Activated CD8-positive, alpha-beta memory T cell treated with anti-CD3 and anti-CD28 coated beads, Interleukin-2, amount 10 ng/mL, durations not matched to agents 7 days and 5 days (primary cell): ENCODE measurements at places on chromosomes 2 and 18.

- DNase-seq: no peak
These were observed 75.0 kb downstream of the CERS6 start for GRCh38 chr2:168530982-168531622.

GRCh38 chr18:2905854-2906703 lies 59.3 kb downstream of the EMILIN2 start:
- peak; percentile 59 for DNase-seq

DNA sequence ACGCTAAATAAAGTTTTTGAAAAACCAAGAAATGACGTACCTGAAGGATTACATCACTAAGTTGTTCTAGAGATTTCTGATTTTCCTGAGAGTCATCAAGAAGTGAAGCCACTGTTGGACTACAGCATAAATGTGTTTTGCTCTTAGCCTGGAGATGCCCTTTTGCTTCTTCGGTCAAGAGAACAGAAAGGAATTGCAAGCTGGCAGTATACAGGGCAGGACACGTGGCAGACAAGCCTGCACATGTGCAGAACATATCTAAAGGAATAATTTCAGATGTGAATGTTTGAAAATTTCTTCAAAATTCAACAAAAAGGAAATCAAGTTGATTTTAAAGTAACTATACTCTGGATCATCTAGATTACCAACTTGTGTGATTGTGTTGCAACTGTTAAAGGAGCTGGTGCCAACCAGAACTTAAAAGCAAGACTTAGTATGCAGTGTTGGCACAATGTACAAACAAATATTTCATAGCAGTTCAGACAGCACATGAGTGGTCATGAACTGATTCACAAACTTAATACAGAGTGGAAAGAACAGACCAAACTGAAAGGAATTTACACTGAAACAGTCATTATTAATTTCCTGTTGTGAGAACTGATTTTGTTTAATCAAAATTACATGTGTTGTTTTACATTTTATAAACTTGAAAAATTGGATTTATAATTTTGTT lies 100.4 kb upstream of the CD226 start:
- no peak for DNase-seq

- no peak for DNase-seq
These were observed 268.9 kb downstream of the SP3 start for GRCh38 chr2:173696274-173696673.

- no peak for DNase-seq
These were observed 6.6 kb upstream of the NCK2 start for GRCh38 chr2:105737980-105738657.

- no peak for DNase-seq
These were observed 31.1 kb upstream of the PPP3R1 start for GRCh38 chr2:68283419-68283812.

GRCh38 chr2:187924293-187924692 lies 367.4 kb upstream of the GULP1 start:
- no peak for DNase-seq

DNA sequence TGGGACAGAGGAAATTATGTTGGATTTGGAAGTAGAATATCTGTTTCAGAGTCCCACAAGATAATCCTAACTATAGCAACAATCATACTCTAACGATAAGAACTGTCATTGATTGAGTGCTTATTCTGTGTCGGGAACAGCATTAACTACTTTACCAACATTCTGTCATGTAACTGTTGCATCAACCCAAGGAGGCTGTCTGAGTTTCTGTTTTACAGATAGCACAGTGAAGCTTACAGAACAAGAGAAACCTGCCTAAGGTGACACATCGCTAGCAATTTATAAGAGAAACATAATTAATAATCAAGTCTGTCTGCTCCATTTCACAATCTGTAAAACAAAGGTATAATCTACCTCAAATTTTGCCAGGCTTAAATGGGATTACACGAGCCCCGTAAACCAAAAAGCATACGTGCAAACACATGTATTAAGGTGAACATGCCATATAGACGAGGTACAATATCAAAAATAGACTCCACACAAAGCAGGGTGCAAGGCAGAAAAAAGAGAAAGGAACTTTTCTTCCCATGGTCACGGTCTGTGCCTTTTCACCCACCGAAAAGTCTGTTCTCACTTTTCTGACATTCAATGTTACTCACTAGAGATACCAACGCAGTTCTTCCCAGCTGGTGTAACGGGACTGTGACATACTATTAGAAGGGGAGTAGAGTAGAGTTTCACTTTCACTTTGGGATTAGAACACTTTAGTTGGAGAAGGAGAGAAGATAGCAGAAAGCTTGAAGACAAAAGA lies 37.2 kb upstream of the SLC8A1 start:
- no peak for DNase-seq

- peak; percentile 27 for DNase-seq
These were observed 145.7 kb downstream of the SMAD7 start for GRCh38 chr18:48804856-48805610.

DNA sequence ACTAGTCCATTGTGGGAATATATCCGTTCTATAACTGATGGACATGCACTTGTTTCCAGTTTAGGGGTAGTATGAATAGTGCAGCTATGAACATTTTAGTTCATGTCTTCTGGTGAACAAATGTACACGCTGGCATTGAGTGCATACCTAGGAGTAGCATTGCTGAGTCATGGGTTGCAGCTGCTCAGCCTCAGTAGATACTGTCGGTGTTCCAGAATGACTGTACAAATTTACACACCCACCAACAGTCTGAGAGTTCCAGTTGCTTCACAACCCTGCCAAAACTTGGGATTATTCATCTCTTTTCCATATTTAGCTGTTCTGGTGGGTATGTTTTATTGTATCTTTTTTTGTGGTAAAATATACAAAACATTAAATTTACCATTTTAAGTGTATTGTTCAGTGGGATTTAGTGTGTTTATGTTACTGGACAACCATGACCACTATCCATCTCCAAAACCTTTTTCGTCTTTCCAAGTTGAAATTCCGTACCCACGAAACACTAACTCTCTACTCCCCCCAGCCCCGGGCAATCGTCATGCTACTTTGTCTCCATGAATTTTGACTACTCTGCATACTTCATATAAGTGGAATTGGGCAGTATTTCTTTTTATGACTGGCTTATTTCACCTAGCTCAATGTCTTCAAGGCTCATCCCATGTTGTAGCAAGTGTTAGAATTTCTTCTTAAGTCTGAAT lies 281.0 kb downstream of the PRKCE start:
- no peak for DNase-seq
